Naive B cell (primary cell): ENCODE measurements at places on chromosomes 6 and 20.

DNA sequence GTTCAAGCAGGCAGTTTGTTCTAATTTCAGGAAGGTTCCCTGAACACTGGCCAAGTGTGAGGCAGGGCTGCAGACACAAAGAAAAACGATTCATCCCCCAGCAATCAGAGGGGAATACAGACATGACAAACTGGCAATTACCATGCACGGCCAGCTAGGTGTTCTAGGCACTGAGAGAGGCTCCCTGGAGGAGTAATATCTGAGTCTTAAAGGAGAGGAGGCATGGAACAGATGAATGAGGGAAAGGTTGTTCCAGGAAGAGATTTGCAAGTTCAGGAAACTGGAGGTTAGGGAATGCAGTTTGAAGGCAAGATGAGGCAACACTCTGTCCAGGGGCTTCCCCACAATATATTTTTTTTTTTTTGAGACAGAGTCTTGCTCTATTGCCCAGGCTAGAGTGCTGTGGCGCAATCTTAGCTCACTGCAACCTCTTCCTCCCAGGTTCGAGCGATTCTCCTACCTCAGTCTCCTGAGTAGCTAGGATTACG, 11.1 kb downstream of the RRAGD start:
- no peaks in the 10 kb centered on the region for H3K36me3 ChIP-seq
- H3K4me3 ChIP-seq = no peak overlapping the region
- no peak overlapping the region for H3K27ac ChIP-seq
- H3K4me1 ChIP-seq = no peaks in the 10 kb centered on the region
- no peaks in the 10 kb centered on the region for H3K27me3 ChIP-seq

GRCh38 chr6:24933868-24934401, 1.8 kb downstream of the RIPOR2 start:
- peak overlapping the region; percentile 81 for H3K27ac ChIP-seq
- peak overlapping the region; percentile 100 for H3K4me3 ChIP-seq
- H3K4me1 ChIP-seq = peaks cover 59% of the 10 kb centered on the region

DNA sequence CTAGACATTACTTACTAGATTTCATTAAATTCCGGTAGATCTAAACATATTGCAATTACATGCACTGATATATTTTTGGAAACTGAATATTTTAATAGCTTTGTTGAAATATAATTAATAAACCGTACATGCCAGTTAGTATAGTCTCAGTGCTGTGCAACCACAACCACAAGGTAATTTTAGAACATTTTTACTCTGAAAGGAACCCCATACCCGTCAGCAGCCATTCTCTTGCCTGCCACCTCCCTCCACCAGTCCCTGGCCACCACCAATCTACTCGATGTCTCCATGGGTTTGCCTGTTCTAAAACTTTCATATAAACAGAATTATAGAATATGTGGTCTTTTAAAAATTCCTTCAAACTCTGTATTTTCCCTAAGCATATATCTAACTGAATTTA, 293.9 kb downstream of the THBS2 start:
- H3K4me3 ChIP-seq = no peak overlapping the region
- DNase-seq = no peak
- H3K4me1 ChIP-seq = no peaks in the 10 kb centered on the region
- H3K36me3 ChIP-seq = no peaks in the 10 kb centered on the region
- peaks cover 17% of the 10 kb centered on the region for H3K27me3 ChIP-seq

- no peak overlapping the region for H3K4me3 ChIP-seq
- DNase-seq = peak; percentile 25
- no peaks in the 10 kb centered on the region for H3K36me3 ChIP-seq
- H3K27me3 ChIP-seq = peaks cover 32% of the 10 kb centered on the region
- H3K4me1 ChIP-seq = peaks cover 7% of the 10 kb centered on the region
- no peak overlapping the region for H3K27ac ChIP-seq
These were observed 48.6 kb downstream of the SLC2A10 start for GRCh38 chr20:46757754-46758678.

- no peaks in the 10 kb centered on the region for H3K36me3 ChIP-seq
- no peak overlapping the region for H3K4me3 ChIP-seq
- peaks cover 55% of the 10 kb centered on the region for H3K4me1 ChIP-seq
- H3K27me3 ChIP-seq = no peaks in the 10 kb centered on the region
- DNase-seq = no peak
These were observed 96.1 kb upstream of the MAN1A1 start for GRCh38 chr6:119445666-119446065.

DNA sequence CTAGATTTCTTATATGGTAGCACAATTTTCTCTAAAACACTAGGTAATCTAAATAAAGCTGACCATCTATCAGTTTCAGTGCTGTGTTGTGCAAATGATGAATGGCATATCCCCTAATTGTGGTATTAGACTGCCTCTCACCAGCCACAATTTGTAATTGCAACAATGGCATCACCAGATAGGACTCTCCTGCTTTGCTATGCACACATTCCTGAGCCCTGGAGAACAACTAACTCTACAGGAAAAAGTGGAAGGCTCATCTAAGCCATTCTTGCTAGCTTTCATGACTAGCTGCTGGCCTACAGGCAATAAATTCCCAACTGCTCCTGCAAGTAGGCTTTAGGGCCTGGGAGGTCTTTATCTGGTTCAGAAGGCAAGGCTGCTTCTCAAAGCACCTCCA, 974.1 kb downstream of the EYS start:
- no peak overlapping the region for H3K27ac ChIP-seq
- H3K36me3 ChIP-seq = no peaks in the 10 kb centered on the region
- H3K4me1 ChIP-seq = no peaks in the 10 kb centered on the region
